ENCODE measurements at places on chromosomes 1 and 21.

- no peak for DNase-seq
Measured at GRCh38 chr1:1461721-1462317, 9.7 kb upstream of the ATAD3B start.

- no peak for DNase-seq
Measured at GRCh38 chr1:64163970-64164369, 39.5 kb upstream of the UBE2U start.

DNA sequence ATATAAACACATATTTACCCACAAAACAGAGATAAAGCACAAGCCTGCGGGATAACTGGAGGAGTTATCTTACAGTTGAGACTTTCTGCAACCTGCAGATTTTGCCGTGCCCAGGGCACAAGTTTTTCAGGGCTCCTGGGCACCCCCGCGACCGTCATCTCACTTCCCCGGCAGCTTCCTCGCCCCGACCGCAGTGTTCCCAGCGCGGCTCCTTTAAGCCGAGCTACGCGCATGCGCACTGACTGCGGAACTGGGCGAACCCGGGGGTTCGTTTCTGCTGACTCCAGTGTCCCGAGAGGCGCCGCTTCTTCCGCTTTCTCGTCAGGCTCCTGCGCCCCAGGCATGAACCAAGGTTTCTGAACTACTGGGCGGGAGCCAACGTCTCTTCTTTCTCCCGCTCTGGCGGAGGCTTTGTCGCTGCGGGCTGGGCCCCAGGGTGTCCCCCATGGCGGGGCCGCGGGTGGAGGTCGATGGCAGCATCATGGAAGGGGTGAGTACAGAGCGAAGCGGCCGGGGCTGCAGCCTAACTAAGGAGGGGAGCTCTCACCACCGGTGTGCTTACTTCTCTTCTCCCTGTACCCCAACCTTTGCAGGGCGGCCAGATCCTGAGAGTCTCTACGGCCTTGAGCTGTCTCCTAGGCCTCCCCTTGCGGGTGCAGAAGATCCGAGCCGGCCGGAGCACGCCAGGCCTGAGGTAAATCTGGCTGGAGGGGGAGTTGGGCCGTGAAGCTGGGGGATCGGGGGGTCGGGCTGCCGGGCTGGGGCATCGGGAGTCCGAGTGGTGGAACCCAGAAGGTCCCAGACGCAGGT lies at the start of gene RTCA:
Gene RTCA (plus strand): TSS at position 286 of the 810 bp plus-strand sequence. CDS start 160 bp downstream, at position 446.
- DNase-seq = peak; percentile 93

- DNase-seq = peak; percentile 70
Measured at GRCh38 chr1:31957701-31958674, 19.8 kb upstream of the PTP4A2 start.

- no peak for DNase-seq
Measured at GRCh38 chr1:173527151-173527826, 50.2 kb downstream of the PRDX6 start.

DNA sequence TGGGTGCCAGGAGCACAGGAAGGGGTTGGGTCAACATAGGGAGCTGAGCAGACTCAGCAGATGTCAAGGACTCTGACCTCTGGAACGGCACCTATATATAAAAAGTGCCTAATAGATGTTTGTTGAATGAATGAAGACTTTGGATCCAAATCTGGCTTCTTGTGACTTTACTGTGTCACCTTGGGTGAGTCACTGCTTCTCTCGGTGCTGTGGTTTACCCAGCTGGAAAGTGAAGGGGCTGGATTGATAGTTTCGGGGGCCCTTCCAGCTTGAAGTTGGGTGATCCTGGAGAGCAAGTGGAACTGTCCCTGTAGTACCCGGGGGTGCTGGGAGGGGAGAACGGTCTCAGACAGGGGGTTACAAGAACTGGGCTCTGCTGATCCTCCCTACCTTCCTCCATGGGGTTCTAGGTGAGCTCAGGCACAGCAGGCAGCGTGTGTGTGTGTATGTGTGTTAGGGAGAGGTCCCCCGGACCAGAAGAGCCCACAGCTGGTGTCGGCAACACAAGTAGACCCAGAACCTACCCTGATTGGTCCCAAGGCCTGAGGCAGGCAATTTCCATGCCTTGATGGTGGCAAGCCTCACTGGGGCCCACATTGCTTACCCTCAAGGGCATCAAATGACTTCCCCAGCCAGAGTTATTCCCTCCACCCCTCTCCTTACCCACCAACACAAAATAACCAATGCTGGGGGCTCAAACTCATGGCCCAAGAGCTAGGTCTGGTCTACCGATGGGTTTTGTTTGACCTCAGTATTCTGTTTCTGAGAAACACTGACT lies 5.5 kb upstream of the PADI1 start:
- DNase-seq = no peak

DNA sequence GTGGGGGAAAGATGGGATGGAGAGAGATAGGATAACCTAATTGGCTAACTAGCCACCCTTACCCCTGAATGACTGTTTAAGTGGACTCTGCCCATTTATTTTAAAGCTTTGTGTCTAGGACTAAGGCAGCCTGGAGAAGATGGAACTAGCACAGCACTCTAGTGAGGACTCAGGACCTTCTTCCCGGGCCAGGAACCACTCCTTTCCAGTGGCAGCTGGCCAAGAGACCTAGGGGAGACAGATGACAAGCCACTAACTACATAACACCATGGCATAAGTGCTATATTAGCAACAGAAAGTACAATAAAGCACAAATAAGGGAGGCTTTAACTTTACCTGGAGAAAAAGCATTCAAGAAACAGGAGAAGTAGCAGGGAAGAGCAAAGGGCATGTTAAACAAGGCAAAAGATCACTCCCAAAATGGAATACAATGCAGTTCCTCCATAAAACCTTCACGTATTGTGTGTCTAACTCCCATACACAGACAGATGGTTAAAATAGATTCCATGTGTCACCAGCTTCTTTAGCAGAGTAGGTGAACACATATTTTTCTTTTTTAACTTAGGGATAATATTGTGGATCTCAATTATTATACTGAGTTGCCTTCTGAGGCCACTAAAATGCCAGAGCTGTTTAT lies 20.6 kb downstream of the CLCA1 start:
- no peak for DNase-seq

GRCh38 chr1:116002781-116003420 lies 26.6 kb downstream of the SLC22A15 start:
- DNase-seq = no peak
